Hepatic stellate cell (primary cell): ENCODE measurements at places on chromosomes 4 and X.

DNA sequence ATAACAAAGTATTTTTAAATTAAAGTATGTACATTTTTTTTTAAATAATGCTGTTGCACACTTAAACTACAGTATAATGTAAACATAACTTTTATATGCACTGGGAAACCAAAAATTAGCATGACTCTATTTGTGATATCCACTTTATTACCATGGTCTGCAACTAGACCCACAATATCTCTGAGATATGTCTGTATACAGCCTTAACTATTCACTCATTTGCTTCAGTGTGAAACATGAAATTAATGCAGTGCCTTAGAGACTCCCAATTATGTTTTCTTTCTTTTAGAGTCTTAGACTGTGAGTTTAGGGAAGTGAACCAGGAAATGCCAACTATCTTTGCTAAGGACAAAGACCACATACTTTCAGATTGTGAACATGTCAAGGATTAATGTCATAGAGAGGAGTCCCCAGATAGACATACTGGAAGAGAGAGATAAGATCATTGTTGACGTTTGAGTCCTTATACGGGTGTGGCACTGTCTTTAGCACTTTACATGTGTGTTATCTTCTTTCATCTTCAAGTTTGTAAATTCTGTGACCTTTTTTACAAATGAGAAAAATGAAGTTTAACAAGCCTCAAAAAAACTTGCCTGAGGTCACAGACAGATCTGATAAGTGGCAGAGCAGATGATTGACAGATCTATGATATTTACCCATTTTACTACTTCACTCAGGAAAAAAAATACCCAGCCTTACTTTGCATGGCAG is 23.2 kb downstream of the CXorf58 start:
- DNase-seq, result no peak

DNA sequence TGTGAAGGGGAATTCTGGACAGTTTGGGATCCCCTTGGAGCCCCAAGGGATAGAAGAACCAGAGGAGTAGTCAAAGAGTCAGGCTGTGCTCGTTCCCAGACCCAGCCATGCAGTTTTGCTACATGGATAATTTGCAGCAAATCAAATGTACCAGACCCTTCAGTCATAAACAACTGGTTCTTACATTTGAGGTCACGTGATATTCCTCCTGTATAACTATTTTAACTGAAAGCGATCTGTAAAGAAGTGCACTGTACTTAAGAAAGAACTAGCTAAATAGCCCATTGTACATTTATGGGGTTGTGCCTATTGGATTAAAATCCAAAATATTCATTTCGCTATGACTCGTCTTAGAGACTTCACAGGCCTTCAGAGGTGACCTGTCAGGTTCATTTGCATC is 550.2 kb upstream of the TENM3 start:
- DNase-seq, result no peak

DNA sequence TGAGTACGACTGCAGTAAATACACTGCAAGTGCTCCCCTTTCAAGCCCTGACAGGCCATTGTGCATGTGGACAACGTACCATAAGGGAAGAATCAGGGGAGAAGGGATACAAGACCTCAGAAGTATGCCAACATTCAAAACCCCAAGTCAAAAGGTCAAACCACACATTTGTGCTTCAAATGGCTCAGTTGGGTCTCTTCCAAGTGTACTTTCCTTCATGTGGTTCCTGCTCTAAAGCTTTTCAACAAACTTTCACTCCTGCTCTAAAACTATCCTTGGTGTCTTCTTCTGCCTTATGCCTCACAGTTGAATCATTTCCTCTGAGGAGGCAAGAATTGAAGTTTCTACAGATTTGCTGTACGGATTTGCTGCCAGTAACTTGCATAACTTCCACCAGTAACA is 305.7 kb upstream of the SLIT2 start:
- DNase-seq, result no peak

GRCh38 chrX:119201570-119201969 is 34.5 kb upstream of the PGRMC1 start:
- no peak for DNase-seq

DNA sequence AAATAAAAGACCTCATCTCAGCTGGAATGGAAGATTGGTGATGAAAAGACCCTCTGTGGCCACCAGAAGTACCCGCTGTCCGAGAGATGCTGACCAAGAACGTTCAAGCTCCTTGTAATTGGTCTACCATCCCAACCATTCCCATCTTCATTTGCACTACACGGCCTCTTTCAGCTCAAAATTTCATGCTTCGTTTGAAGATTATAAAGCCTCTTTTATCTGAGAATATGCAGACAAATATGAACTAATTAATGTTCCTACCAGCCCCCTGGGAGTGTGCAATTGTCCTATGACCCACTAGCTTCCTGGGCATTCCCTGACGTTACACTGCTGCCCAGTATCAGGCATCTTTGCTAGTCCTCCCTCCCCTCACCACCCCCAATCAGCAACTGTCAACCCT is 583.7 kb downstream of the MID1IP1 start:
- DNase-seq, result no peak

GRCh38 chr4:3420956-3421355 is 20.8 kb upstream of the HGFAC start:
- DNase-seq, result no peak

- DNase-seq, result peak; percentile 36
Observed at GRCh38 chr4:73704314-73705055, 35.9 kb upstream of the CXCL8 start.

GRCh38 chr4:56821381-56822243 is at the start of gene SPINK2:
TSS of gene SPINK2 (minus strand) at chr4:56821701. CDS start at chr4:56821662, 39 bp downstream.
- DNase-seq, result no peak

DNA sequence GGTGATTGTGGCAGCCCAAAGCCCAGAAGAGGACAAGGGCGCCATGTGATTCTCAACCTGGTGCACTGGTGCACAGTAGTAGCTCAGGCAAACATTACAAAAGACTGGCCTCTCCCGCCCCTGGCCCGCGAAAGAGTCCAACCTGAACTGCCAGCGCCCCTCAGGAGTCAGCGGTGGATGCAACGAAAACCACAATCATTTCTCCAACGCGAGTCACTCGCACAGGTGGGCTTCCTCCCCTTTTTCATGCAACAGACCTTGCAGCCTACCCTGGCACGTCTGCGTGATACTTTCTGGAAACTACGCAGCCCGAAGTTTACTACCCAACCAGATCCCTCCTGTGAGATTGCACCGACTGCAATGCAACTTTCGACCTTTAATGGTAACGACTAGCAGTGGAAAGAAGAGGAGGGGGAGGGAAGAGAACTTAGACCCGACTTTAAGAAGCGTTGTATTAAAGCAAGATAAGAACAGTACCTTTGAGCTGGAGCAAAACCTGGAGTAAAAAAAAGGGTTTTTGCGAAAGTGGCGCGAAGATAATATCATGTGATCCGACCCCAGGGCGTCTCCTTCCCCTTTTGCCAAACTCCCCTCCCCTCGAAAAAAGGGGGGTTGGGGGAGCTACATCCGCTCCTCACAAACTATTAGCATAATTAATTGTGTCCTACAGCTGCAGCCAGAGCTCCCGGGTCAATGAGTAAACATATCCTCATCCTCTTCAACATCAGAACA is 63.3 kb upstream of the CCDC160 start:
- no peak for DNase-seq
